Thoracic aorta (tissue), 2 donors: ENCODE measurements at places on chromosomes 12 and 14.

- no peak for DNase-seq
Observed at GRCh38 chr12:44380861-44381260, 495.3 kb downstream of the NELL2 start.

DNA sequence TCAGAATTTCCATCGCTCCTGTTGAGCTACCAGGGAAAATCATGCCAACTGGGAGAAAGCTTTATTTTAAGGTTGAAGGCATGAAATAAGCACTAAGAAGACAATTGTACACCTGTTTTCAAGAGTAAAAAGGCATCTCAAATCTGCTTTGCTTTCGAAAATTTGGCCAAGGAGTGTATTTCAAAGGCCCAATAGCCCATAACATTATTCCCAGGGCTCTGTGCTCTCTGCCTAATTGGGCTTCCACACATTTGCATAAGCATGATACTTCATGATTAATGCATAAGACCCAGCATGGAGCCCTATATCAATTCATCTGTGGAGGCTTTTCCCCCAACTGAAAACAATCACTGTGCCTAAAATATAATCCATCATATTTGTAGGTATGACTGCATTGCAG is 258.5 kb downstream of the NOVA1 start:
- DNase-seq = no peak

- no peak for DNase-seq
Observed at GRCh38 chr12:77115471-77115870, 50.1 kb upstream of the E2F7 start.

DNA sequence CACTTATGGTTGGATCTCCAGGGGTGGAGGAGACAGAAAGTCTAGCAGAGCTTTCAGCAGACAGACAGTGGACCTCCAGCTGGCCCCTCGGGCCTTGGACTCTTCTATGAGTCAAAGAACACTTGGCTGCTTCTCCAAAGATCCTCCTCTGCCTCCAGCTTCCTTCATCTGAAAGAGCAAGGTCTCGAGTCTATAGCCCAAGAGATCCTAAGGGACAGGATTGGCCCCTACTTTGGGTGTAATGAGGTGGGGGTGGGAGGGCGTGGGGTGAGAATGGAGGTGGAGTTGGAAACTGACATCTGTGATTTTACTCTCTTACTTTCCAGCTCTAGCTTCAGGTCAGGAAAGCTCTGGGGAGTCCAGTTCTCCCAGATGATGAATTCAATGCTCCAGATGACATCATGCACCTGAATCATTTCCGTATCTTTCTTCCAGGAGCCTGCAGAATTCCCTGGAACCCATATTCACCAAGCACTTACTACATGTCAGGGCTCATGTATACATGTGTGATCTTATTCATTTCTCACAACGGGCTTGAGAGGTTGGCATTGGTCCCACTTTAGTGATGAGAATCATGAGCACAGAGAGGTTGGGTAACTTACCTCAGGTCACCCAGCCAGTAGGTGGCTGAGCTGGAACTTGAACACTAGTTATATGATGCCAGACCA is 10.2 kb upstream of the PGF start:
- DNase-seq = no peak

GRCh38 chr12:104520242-104520900 is 63.6 kb downstream of the CHST11 start:
- DNase-seq = no peak

DNA sequence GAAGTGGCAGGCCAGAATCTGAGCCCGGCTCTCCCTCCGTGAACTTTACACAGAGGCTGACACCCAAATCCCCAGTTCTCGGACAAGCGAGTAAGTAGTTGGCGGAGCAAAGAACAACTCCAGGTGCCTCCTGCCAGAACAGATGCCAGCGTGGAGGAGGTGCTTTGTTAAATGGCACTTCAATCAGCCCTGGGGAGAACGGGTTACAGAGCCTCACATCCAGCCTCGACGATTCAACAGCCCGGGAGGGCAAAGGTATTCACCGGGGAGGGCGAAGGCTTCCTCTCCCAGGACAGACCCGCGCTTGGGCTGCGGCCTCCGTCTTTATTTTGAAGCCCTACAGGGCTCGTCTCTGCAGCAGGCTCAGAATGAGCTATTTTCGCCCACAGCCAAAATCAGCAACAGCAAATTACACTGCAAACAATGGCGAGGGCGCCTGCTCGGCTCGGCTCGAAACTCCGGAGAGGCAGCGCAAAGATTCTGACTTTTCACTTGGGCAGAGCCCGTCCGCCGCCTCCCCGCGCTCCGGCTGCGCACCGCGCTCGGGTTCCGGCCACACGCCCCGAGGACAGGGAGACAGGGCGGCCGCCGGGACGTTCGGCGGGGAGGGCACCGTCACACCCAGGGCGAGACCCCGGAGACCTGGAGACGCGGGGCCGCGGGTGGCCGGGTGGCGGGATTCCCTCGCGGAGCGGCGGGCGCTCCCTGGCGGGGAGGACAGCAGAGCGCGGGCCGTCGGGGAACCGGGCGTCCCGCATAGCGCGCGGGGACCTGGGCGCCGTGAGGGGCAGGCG is 811 bp downstream of the TMCC3 start:
- no peak for DNase-seq

DNA sequence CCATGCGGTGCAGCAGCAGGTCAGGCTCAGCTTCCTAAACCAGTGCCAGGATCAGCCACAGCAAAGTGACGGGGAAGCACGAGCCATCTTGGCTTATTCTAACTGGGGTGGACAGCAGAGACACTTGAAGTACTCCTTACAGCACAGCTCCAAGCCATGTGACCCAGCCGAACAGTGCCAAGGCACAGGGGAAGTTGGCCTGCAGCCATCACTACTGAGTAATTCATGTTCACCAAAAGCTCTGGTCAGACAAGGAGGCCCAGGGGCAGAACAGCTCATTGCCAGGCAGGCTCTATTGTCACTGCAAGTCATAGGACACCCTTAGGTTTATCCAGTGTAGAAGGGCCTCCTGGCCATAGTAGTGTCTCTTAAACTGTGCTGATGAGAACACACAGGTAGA is 23.4 kb upstream of the SLC35F4 start:
- DNase-seq = peak; percentile 11

DNA sequence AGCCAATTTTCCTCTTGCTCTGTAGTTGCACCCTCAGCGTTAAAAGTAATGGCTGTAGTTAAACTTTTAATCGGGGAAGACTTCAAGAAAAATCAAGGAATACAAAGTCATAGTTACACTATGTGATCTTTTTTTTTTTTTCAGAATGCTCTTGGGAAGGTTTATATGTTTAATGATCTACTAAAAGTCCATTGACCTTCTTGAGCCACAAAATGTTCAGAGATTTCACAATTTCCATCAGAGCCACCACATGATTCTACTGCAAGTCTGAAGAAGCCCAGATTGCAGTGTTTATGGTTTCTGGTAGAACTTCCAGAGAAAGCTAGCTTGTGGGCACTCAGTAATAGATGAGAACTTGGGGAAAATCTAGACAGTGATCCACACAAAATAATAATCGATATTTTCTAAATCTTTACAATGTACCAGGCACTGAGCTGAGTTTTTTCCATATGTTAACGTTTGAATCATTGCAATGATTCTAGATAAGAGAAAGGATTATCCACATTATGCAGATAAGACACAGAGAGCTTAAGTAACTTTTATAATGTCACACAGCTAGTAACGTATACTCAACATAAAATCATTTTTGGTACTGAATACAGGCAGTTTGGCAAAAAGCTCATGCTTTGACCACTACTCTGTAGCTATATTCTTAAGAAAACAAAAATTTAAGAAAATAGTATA is 38.3 kb downstream of the GYS2 start:
- no peak for DNase-seq

- no peak for DNase-seq
Observed at GRCh38 chr12:118436986-118437385, 60.6 kb downstream of the SUDS3 start.

GRCh38 chr14:67018720-67019119 is 170.5 kb upstream of the GARIN2 start:
- no peak for DNase-seq

DNA sequence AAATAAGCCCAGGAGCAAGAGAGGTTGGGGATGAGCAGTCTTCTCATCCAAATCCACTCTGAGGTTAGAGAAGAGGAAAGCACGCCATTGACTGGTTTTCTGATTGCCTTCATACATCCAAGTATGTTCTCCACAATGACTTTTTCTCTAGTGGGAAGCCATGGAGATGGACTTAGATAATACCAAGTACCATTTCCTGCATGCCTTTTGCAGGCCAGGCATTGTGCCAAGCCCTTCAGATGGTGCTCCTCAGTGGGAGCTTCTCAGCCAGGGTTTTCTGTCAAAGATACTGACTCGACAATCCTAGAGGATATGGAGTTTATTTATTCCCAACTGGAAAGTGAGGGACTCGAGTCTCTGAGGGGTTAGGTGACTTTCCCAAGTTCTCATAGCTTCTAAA is 218.0 kb downstream of the ZFP36L1 start:
- no peak for DNase-seq

DNA sequence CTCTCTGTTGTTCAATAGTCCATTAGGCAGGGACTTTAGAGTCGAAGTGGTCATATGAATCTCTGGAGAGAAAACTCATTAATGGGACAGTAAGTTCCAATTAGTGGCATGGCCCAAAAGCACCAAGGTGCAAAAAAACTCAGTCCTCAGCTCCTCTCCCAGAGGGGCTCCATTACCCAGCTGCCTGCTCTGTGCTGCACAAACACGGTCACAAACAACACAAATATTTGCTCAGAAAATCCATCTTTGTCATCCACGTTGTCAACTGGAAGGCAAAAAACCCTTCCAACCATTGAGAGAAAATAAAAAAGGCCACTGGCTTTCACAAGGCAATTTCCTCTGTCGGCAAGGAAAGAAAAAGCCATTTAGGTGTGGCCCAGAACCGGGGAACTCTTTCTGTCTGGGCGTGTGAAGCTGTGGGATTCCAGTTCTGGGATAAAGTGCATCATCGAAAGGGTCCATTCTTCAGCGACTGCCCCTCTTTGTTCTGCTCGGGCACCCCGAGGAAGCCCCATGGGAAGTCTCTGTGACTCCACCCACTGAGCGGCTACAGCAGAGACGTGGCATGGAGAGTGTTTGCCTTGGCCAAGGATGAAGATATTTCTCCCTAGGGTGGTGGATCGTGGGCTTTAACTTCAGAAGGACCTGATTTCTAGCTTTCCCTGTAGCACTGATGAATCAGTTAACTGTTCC is 137.6 kb downstream of the VRK1 start:
- DNase-seq = no peak

- DNase-seq = no peak
Observed at GRCh38 chr12:93851257-93851671, 174.1 kb downstream of the CRADD start.

DNA sequence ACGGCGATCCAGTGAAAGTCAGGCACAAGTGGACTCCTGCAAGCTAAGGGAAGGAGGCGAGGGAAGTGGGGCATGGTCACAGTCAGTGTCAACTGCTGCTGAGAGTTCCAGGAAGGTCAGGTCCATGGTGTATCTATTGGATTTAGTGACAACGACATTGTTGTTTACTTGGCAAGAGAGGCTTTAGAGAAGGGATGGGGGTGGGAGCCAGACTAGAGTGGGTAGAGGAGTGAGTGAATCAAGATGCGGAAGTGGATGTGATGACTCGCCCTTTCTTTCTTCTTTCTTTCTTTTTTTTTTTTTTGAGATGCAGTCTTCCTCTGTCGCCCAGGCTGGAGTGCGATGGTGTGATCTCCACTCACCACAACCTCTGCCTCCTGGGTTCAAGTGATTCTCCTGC is 12.5 kb downstream of the P2RX7 start:
- DNase-seq = no peak

DNA sequence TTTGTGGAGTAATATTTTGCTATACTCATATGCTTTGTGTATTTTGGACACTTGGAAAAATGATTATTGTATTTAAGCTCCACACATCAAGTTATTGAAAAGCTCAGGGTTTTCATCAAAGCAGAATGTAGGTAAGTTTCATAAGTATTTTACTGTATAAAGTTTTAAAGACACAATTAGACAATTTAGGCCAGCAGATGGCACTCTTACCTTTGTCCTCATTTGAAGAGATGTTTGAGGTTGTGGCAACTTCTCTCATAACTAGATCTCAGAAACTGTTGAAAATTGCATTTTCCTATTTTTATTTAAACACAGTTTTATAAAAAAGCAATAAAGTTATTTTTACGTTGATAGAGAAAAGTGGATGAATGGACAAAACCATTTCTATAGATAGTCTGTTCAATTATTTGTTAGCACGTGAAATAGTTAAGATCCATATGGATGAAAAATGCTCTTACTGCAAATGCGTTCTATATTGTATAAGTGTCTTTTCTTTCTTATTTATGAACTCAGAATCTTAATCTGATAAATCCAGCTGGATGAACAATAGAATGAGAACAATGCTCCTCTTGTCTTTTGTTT is 300.0 kb downstream of the AEBP2 start:
- DNase-seq = peak; percentile 5

DNA sequence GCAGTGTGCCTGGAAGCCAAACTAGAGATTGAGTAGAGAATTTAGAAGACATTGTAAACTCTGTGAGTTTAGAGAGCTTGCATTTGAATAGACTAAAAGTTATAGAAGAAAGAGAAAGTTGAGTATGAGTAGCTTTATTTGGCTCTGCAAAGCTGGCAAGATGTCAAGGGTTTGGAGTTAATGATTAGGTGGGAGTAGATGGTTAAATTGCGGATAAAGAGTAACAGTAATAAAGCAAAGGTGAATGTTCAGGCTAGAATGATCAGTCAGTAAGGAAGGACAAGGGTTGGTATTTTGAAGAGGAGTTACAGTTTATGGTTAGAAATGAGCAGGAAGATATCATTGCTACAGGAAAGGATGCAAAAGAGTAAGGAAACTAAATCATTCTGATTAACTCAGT is 5.2 kb downstream of the PPM1A start:
- no peak for DNase-seq

DNA sequence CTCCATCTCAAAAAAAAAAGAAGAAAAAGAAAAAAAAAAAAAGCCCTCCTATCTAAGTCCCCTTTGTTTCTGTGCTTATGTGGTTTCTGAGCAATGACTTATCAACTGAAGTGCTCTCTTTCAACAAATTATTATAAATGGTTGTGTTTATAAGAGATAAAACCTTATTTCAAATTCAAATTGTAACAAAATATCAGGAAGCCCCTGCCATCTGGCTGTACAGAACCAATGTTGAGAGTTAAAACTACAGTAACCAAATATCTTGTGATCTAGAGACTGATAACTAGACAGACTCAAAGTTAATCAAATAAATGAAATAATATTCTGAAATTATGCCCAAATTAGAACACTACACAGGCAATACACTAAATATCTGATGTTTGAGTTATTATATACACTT is 143.0 kb upstream of the CPNE8 start:
- DNase-seq = no peak

DNA sequence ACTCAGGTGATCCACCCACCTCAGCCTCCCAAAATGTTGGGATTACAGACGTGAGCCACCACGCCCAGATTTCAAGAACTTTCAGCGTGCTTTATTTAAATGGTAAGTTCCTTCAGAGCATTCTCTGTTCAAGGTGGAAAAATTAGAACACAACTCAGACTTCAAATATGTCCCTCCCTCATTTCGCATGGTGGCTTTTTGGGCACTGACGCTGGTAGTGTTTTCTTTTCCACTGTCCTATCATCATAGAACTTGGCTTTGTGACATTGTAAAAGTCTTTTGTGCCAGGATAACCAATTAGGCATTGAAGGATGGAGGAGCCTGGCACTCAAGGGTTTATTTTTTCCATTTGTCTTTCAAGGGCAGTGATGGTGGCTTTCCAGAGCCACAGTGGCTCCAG is 190.8 kb downstream of the NUAK1 start:
- no peak for DNase-seq

GRCh38 chr14:44720707-44721106 is 213.6 kb upstream of the FSCB start:
- no peak for DNase-seq

GRCh38 chr12:106030210-106031071 is 108.3 kb downstream of the NUAK1 start:
- no peak for DNase-seq

- peak; percentile 24 for DNase-seq
Observed at GRCh38 chr14:100341301-100342031, 18.3 kb downstream of the SLC25A47 start.
